ENCODE measurements at places on chromosomes 7 and 10.
A peak's percentile ranks its signal among the peaks of the same experiment; 100 is the strongest.

DNA sequence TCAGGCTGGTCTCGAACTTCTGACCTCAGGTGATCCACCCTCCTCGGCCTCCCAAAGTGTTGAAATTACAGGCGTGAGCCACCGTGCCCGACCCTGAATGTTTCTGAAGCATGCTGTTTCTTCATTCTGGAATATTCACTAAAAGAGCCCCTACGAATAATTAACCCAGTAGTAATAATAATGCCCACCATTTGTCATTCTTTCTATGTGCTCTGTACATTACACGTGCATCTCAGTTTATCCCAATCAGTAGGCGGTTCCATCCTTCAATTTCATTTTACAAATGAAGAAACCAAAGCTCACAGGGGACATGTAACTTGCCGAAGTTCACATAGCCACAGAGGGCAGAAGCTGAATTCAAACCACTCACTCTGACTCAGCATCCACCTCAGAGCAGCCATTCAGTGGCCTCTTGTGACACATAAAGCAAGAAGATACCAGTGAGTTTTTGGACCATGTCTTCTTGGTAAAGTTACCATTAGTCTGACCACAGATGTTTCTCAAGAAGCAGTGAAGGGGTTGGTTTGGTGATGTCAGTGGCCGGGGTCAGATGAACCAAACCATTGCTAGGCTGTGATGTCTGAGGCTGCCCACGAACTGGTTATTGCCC is 71.9 kb upstream of the DUSP5 start:
- DNase-seq = peak; percentile 77

DNA sequence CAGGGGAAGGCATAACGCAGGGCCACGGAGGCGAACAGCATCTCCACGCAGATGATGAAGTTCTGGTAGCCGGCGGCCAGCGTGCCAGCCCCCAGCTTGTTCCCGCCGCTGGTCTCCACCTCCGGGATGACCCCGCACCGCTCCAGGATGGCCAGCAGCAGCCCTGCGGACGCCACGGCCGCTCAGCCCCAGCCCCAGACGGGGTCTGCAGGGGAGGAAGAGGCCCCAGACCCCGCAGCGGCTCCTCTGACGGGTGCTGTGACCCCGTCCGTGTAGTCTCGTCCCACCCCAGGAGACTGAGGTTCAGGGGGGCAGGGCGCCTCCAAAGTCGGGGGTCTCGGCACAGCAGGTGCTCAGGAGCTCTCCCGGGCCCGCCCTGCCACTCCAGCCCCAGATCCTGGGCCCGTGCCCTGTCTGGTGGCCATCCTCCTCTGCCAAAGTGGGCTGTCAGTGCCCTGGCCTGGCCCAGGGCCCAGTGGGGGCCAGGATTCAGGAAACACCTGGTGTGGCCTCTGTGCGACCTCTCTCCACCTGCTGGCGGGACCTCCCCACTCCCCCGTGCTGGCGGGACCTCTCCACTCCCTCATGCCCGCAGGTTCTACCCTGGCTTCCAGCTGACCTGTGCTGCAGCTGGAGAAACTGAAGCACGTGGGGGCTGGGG is 8.1 kb downstream of the TMEM184A start:
- no peak for DNase-seq

GRCh38 chr10:104324221-104324686 is 14.0 kb downstream of the ITPRIP start:
- no peak for DNase-seq

DNA sequence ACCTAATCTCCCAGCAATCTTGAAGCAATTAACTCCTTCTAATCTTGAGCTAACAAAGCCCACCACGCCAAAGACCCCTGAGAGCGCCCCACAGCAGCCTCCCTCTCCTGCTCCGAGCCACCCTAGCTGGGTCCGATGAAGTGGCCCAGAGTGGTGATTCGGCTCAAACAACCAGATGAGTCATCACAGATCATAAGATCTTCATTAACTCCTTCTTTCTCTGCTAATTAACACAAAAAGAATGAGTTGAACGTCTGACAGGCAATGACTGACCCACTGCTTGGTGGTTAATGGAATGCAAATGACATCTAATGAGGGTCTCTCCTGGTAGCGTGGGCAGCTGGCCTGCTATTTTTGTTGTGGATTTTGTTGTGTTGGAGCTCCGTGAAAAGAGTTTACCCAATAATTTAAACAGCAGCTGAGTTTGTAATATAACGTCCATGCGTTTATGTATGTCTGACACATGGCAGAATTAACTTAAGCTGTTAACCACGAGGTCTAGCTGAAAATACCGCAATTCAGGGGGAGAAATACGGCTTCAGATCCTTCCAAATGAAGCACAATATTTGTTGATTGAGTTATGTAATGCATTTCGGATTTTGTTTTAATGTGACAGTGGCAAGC is 161.4 kb downstream of the RAB11FIP2 start:
- no peak for DNase-seq

GRCh38 chr10:5896208-5897052 is 6.4 kb downstream of the FBH1 start:
- no peak for DNase-seq
